ENCODE measurements at places on chromosomes 2 and 18.

DNA sequence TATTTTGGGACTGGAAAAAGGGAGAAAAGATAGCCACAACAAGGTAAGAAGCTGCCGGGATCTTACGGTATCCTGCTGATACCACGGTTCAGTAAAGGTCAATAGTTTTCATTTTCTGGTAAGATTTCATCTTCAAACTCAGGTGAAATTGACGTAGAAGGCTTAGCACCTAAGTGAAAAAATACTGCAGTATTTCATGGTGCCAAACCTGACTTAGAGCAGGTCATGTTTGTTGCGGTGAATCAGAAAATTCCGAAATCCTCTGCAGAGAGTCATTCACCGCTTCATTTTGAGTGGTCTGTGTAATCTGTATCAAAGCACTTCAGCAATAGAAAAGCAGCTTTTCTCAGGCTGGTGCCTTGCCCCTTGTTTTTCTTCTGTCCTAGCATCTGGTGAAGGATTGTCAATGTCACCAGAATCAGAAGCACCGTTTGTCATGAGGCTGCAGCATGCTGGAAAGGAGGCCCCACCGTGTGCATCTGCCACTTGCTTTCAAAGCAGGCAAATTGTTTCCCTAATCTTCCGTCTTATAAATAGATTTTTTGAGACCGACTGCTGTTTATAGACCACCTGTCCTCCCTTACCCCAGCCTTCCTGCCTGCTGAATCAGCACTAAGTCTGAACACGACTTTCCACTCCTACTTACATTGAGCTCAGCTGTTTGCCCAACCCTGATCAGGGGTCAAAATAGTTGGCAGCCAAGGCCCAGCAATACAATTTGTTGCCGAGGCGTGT lies 156.3 kb downstream of the EML6 start:
- no peak for DNase-seq

DNA sequence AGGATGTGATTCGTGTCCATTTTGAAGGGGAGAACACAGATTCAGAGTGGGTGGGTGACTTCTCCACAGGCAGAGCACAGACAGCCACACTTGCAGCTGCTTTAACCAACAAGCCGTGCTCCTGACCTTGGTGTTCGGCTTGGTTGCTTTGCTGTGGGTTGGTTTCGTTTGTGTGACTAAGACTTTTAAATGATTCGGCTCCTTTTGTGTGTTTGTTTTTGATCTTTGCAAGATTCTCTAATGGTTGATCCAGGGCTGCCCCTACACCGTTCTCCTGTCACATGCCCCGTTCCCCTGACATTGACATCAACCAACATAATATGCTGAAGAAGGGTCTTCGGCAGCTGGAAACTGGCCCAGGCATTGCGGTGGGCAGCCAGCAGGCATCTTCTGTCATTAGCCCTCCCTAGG lies 95.9 kb upstream of the MBOAT2 start:
- DNase-seq = peak; percentile 17

GRCh38 chr2:37766106-37766505 lies 94.7 kb upstream of the CDC42EP3 start:
- no peak for DNase-seq

GRCh38 chr2:26639685-26640243 lies 1.4 kb downstream of the CIB4 start:
- no peak for DNase-seq

- DNase-seq = no peak
Observed at GRCh38 chr18:40159141-40160017, 1795.7 kb upstream of the PIK3C3 start.

GRCh38 chr2:97979904-97980303 lies 15.8 kb downstream of the TMEM131 start:
- DNase-seq = no peak
